Neural progenitor cell (in vitro differentiated cells): ENCODE measurements at places on chromosomes 7 and 10.
A peak's percentile ranks its signal among the peaks of the same experiment; 100 is the strongest.

DNA sequence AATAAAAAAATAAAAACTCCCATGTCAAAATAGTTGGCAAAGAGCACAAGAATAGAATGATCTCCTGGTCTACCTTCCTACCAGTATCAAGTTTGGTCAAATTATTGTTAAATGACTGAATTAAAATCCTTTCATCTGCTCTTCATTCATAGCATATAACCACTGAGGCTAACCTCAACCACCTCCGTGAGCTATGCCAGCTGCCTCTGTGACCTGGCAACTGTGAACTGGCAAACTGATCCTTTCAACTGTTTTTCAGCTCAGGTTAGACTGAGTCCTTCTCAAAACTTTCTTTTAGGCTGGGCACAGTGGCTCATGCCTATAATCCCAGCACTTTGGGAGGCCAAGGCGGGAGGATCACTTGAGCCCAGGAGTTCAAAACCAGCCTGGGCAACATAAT lies 36.1 kb downstream of the NUDCD3 start:
- no peak for DNase-seq

- no peak for DNase-seq
These were observed 70.6 kb downstream of the CDK6 start for GRCh38 chr7:92765725-92766124.

- no peak for DNase-seq
These were observed 247.6 kb downstream of the DNAJB6 start for GRCh38 chr7:157584420-157584819.

- no peak for DNase-seq
These were observed 38.9 kb downstream of the GLRX3 start for GRCh38 chr10:130175074-130175473.

DNA sequence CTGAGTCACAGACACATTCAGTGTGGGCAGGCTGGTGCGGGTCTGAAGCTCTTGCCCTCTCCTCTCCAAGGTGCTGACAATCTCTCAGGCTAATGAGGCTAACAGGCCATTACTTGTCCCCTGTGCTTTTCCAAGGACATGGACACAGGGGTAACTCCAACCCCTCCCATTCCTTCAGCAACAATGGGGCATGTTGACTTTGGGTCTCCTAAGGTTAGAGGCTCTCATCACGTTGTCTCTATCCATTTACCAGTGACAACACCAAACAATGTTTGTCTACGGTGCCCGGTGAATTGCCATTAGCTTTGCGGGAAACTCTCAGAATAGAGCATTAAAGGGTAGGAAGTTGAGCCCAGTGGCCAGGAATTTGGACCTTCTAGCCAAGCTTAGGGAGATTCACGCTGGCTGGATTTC lies 101.6 kb upstream of the TNS3 start:
- DNase-seq = peak; percentile 18

DNA sequence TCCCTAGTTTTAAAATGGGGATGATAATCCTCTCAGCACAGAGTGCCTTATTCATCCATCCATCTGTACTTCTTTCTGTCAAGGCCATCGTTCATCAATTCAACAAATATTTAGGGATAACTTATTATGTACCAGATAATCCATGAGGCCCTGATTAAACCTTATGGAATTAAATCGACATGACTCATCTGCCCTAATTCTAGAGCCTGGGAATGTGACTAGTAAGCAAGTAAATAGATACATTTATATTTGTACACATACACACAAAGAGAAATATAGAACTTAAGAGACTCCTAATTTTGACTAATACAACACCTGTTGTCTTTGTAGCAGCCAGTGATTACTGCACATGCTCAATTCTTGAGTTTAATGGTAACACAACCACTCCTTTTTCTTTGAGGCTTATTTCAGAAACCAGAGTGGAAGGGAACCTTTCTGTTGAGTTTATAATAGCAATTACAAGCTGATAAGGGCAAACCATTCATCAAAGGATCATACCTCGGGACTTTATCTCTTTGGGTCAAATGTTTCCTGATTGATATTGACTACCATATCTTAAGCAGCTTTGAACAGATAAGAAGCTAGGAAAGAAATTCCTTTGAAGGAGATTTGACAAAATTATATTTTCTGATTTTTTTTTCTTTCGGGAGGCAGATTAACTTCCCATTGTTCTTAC lies 122.7 kb downstream of the ARID5B start:
- DNase-seq = no peak

GRCh38 chr7:139559364-139560105 lies 36.0 kb downstream of the CLEC2L start:
- no peak for DNase-seq

DNA sequence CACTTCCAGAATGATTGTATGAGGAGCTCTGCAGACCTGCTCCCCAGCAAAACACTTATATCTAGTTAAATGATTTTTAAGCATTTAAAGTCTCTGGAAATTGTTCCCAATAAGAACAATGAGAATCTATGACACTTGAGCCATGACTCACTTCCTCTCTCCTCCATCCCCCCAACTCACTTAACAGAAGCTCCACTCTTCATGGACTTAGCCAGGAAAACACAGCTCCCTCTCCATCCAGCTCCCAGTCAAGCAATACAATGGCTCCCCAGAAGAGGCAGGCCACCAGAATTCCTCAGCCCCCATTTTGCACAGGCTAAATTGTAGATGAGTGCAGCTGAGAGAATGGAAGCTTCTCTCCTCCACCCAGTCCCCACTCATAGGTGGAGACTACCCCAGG lies 27.0 kb downstream of the AOC1 start:
- no peak for DNase-seq

GRCh38 chr10:71727105-71727737 lies 7.6 kb upstream of the C10orf105 start:
- no peak for DNase-seq

DNA sequence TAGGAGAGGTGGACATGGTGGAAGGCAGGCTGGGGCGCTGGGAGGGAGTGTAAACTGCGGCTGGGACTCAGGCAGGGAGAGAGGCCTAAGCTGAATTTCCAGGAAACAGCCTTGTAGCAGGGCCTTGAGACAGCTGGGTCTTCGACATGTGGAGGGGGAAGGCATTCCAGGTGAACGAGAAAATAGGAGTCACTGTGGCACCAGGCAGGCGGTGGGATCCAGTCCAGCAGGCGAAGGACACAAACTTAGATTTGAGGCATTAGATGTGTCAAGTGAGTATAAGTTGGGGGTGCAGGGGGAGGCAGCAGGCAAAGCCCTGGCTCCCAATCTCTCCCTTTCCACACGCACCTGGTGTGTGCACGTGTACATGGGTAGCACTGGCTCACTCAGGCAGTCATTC lies 105.3 kb downstream of the PTPN20 start:
- no peak for DNase-seq

GRCh38 chr10:101672536-101672935 lies 22.4 kb downstream of the FBXW4 start:
- DNase-seq = no peak

DNA sequence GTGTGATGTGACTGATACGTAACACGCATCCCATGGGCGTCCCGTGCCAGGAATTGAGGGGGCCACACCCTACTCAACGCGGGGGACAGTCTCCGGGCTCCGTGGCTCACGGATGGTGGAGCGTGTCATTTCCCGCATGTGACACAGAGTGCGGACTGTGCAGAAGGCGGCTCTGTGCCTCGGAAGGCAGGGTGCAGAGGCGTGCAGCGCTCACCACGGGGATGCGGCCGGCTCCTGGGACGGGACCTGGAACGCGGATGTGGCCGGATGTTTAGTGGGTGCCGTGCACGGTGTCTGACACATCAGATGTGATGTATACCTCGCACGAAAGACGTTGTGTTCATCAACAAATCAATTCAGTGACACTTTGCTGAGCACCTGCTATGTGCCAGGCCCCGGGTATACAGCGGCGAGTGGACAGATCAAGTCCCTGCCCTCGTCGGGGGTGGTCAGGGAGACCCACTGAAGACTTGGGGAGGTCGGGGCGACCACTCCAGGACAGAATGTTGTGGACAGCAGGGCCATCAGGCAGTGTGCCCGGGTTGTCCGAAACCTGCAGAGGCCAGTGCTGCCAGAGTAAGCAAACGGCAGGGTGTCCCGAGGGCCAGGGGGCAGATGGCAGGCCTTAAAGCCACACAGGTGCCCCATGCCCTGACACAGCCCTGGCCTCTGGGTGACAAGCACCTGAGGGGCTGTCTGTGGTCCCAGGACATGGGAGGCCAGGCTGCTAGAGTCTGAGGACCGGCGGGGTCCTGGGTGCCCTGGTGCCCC lies 38.1 kb downstream of the MICALL2 start:
- DNase-seq = no peak

- DNase-seq = no peak
These were observed 2.7 kb downstream of the SNX13 start for GRCh38 chr7:17937506-17938120.

DNA sequence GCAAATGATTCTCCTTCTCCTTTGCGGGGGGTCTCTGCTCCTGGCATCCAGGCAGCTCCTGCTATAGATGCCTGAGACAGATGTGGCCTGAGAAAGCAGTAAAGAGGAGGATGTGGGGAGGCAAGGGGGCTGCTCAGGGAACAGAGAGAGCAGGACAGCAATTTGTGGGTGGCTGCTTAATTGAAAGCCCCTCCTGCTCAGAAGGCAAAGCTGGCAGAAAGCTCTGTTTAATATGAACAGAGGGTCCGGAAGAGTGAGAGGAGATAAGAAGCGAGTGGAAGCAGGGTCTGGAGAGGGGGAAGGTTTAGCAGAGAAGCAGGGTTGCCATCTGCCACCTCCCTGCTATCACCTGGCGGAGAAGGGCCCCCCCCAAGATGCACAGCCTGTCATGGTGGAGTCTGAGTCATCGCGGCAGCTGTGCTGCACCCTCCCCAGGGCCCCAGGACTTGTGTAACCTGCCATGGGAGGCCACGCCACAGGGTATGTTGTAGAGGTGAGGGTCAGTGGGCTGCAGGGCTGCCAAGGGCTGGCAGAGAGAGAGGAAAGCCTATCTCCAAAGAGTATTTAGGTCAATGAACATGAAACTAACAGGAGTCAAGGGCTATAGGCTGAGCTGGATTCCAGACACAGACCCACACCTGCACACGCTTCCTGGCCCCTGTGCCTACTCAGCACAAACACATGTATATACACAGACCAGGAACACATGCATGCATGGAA lies 1109.8 kb upstream of the AUTS2 start:
- no peak for DNase-seq

DNA sequence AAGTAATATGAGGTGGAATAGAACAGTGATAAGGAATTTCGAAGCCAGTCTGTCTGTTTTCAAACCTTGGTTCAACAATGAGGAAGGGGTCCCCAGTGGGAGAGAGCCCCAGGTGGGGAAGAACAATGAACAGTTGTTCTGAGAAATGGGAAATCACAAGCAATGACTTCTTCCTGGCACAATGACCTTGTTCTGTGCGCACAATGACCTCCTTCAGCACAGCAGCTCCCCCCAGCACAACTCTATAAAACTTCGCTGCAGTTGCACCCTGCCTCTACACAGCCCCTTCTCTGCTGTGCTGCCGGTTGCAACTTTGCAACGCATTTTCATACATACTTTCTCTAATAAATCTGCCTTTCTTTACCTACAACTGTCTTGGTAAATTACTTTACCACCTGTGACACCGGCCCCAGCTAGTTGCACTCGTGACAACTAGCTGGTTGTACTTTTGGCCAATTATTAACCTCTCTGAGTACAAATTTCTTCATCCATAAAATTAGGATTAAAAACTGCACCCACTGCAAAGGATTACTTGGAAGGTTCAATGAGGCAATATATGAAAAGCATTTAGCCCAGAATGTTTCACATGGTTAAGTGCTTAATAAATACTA lies 40.5 kb downstream of the ASB4 start:
- no peak for DNase-seq

GRCh38 chr7:73954181-73954580 lies 73.8 kb upstream of the ELN start:
- no peak for DNase-seq

DNA sequence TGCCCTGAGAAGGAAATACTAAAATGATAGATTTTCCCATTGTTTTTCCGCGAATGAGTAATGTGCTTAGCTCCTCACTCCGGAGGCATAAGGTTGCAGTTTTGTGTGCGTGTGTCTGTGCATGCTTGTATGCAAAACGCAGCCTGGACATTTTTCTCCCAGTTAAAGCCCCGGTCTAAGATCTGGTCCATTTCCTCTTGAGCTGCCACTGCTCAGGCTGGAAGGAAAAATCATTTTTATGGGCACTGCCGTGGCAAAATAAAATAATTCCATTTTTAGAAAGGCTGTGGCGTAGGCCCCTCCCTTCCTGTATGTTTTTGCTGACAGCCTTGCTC lies 260.6 kb downstream of the WDR37 start:
- no peak for DNase-seq

- DNase-seq = no peak
These were observed 28.9 kb downstream of the CDK14 start for GRCh38 chr7:90625051-90625450.
